ENCODE measurements at places on chromosomes 3 and 15.

- DNase-seq = peak; percentile 36
Observed at GRCh38 chr3:153162513-153163392, 727 bp downstream of the RAP2B start.

DNA sequence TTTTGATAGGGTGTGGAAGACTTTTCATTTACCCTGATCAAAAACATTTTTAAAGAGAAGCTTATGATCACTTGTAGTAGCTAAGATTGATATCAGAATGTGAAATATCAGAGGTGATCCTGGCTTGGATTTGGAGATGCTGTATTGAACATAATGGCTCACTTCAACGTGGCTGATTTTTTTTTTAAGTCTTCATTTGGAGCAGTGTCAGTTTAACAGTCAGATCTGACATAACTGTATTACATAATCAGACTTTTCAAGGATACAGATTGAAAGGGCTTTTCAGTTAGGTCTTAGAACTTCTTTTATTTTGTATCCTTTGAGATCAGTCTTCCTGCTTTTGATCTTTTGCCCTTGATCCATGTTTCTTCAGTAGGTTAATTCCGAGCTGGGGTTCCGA is 98.5 kb downstream of the ITPR1 start:
- no peak for DNase-seq

GRCh38 chr3:147418371-147418781 is 9.2 kb downstream of the ZIC1 start:
- no peak for DNase-seq

DNA sequence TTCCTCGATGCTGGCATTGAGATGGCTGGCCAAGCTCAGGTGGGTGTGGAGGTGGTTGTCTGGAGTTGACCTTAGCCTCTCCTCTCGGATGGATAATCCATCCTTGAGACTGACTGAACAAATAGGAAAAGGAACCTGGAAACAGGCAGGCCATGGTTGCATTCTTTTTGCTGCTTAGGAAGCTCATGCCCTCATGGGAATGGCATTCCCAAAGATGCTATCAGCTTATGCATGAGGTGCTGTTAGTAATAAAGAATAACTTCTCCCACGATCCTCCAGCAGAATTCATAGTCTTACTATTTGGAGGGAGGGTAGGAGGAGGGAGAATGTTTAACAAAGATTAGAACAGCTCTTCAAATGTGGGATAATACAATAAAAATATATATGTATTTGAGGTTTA is 303.0 kb upstream of the TPM1 start:
- no peak for DNase-seq

Data from CD4-positive, alpha-beta T cell treated with Interleukin-17A for 1 hour (primary cell).